ENCODE measurements at places on chromosomes 4 and X. TPM values are rescaled to one million over a fixed set of nuclear protein-coding genes. Genes with fewer than 3 reads are reported as not detected.

DNA sequence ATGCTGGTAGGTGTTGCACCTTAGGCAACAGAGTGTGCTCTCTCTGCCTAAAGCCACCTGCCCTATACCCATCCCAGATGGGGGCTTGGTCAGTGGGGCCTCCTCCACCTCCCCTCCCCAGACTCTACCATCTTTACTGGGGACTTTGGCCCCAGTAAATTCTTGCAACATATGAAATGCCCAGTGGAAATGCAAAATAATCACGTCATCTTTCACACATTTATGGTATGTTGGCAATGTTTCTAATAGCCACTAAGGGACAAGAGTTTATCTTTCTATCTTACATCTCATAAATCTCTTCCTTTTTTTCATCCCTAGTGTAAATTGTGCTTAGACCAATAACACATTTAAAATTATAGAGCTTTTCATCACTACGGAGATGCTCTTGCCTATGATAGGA, 103.0 kb upstream of the MAML3 start:
- DNase-seq = no peak

DNA sequence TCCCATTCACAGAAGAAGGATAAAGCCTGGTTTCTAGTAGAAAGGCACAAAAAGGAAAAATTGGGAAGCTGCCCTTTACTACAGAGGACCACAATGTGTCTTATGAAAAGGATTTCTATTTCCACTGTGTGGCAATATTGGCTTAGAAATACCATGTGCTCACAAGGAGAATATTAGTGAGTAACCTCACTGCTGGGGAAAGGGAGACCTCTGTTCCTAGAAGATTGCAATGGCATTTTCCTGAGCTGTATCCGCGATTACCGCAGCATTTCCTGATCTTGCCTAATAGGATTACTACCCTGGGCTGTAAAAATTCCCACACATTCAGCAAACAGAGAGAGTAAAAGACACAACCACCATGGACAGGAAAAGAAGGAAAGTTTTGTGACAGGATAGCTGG, 308.8 kb upstream of the TECRL start:
- no peak for DNase-seq

The XAGE2 gene
- total RNA-seq = not detected

The DMD gene
- 7.6 TPM for total RNA-seq

The PRSS12 gene
- 48.7 TPM for total RNA-seq

- DNase-seq = peak; percentile 63
Measured at GRCh38 chrX:108199691-108200090, 108.1 kb downstream of the ATG4A start.

The CWH43 gene
- total RNA-seq = not detected

The SPANXD gene
- total RNA-seq = not detected

GRCh38 chrX:23228950-23229448, 105.7 kb upstream of the PTCHD1 start:
- no peak for DNase-seq

DNA sequence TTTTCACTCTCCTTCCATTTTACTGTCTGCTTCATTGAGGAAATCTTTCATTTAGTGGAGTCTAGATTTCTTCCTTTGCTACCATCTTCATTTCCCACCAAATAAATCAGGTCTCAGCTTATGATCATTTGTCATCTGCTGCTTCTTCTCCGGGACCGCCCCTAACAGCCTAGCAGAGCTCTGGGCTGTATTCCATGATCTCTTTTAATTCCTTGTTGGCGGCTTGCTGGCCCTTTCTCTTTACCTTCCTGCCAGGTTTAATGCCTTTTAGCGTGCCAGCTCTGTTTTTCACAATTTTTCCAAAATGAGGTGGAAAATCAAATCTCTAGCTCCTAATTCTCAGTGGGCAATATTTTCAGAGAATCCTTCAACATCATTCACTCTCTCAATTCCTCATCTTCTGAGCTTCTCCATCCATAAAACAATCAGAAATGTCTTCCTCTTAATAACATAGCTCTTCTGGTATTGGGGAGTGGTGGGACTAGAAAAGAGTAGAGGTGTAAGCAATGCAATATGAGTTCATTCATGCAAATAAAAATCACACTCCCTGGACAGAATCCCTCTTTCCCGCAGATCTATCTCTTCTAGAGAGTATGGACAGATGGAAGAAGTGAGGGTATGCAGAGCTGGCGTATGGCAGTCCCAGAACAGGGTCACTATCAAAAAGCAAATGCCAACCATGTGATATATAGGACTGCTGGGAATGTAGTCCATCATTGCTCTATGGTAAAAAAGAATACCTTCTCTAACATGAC, 491.3 kb downstream of the KCNIP4 start:
- DNase-seq = no peak

The UGT2B15 gene
- 0.98 TPM for total RNA-seq

DNA sequence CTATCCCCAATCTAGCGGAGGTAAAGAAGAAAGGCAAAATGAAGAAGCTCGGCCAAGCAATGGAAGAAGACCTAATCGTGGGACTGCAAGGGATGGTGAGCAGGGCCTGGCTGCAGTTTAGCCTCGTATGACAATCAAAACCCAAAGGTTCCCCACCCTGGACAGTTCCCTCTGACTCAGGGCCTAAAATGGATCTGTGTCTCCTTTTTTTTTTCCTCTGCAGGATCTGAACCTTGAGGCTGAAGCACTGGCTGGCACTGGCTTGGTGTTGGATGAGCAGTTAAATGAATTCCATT, 986 bp downstream of the HDAC6 start:
- no peak for DNase-seq

The GPR119 gene
- not detected for total RNA-seq

DNA sequence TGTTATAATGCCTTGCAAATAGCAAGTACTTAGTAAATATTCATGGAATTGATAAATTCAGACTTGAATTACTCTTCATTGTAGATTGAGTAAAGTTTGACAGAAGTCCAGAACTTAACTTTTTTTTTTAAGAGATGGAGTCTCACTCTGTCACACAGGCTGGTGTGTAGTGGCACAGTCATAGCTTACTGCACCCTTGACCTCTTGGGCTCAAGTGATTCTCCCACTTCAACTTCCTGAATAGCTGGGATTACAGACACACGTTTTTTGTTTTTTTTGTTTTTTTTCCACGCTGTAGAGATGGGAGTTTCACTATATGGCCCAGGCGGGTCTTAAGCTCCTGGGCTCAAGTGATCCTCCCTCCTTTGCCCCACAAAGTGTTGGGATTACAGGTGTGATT, 32.1 kb downstream of the UBE2K start:
- no peak for DNase-seq

DNA sequence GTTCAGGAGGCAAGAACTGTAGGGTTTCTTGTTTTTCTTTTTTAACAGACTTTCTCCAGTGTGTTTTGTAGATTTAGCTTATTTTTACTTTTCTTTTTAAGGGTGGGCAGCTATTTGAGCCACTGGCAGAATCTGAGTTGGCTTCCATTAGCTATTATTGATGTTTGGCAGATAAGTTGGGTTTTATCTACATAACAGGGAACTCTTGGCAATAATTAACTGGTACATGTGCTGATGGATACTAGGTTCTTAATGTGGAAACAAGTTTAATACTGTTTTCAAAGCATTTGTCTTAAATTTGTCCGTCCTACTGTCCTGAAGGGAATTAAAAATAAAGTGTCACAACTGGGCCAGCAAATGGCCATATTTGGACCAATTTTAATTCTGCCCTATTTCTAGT, 80.5 kb downstream of the PHOX2B start:
- DNase-seq = no peak

The SHROOM3 gene
- total RNA-seq = 114 TPM

The NAA15 gene
- 45.2 TPM for total RNA-seq

DNA sequence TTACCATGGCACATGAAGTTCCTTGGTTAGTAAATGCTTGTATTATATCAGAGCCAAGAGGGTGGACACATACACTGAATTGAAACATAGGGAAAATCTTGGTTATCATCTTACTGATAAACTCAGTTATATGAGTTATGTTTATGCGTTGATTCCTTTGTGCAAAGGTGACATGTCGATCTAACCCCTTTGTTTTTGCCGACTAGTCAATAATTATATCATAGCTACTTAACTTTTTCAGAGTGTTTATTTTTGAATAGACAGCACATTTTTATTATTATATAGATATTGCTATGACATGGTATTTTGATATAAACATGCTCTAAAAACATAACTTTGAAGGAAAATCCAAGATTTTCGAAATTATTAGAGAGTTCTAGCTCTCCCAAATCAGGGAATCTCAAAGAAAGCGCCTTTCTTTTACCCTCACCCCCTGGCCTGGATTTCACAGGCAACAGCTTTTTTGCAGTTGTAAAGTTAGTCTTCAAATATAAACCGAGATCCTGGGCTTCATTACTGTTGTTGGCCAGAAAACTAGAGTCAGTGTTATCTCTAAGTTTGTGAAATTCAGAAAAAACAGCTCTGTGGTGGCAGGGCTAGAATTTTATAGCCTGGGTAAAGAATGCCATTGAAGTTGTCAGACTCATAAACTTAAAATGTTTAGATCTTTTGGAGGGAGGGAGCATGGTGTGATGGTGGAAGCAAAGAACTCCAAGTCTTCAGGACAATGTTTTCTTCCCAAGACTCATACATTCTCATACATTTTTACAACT, 45.8 kb upstream of the PITX2 start:
- no peak for DNase-seq

The KLHL15 gene
- 4.7 TPM for total RNA-seq

DNA sequence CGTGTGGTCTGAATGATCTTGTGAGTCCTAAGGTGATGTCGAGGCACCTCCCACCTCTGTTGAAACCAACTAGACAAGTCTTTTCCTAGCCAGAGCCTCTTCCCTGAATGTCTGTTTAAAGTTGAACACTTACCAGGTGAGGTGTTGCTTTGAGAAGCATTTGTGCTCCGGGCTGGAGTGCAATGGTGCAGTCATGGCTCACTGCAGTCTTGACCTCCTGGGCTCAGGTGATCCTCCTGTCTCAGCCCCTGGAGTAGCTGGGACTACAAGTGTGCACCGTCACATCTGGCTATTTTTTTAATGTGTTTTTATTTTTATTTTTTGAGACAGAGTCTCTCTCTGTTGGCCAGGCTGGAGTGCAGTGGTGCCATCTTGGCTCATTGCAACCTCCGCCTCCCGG, 18.1 kb downstream of the RNF4 start:
- no peak for DNase-seq

The RPS6KA6 gene
- total RNA-seq = 3.8 TPM

The PABPC1L2A gene
- total RNA-seq = not detected

The SLC10A7 gene
- 11.7 TPM for total RNA-seq

- no peak for DNase-seq
Measured at GRCh38 chr4:174604198-174604597, 81.9 kb upstream of the HPGD start.

GRCh38 chr4:169119536-169119935, 109.5 kb upstream of the CBR4 start:
- DNase-seq = no peak

The MAGEA9 gene
- total RNA-seq = not detected

The RASGEF1B gene
- 36.3 TPM for total RNA-seq

DNA sequence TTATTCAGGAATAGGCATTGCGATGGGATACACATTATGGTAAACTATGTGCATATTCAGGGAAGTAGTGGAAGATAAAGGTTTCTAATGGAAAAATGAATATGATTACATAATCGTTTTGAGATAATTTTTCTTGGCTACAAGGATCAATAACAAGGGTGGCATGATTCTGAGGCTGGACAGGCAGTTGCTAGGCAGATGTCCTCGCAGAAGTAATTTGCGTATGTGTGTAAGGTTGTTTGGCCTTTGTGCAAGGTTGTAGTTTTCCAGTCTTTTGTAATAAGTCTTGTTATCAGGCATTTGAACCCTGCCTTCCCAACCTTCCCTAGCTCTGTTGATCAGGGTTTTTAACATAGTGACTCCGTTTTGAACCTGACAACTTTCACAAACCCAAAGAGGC, 59.7 kb downstream of the RGS12 start:
- no peak for DNase-seq

GRCh38 chr4:1087371-1087770, 26.0 kb downstream of the RNF212 start:
- no peak for DNase-seq

DNA sequence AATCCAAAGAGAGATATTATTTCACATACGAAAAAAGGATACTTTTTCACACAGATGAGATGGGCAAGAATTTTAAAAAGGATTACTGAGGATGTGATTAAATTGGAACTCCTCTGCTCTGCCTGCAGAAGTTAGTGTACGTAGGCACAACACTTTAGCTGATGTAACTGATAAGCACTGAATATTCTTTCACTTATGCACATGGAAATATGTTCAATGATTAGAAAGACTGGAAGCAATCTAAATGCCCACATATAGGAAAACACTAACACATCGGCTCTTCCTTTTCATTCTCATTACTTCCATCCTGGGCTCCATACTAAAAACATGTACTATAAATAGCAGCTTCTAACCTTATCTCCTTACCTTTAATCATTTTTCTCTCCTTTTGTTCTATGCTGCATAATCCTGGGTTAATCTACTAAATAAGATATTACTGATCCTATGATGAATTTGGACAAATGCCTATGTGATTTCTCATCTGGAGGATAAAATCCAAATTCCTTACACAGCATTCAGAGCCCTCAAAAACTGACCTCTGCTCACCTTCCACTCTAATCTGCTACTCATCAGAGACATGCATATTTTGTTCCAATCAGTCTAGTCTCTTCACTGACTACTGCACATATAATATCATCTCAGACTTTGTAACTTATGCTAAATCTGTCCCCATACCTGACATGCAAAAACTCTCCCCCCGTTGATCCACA, 197.8 kb downstream of the PDGFC start:
- DNase-seq = no peak

The LRP2BP gene
- 0.49 TPM for total RNA-seq

DNA sequence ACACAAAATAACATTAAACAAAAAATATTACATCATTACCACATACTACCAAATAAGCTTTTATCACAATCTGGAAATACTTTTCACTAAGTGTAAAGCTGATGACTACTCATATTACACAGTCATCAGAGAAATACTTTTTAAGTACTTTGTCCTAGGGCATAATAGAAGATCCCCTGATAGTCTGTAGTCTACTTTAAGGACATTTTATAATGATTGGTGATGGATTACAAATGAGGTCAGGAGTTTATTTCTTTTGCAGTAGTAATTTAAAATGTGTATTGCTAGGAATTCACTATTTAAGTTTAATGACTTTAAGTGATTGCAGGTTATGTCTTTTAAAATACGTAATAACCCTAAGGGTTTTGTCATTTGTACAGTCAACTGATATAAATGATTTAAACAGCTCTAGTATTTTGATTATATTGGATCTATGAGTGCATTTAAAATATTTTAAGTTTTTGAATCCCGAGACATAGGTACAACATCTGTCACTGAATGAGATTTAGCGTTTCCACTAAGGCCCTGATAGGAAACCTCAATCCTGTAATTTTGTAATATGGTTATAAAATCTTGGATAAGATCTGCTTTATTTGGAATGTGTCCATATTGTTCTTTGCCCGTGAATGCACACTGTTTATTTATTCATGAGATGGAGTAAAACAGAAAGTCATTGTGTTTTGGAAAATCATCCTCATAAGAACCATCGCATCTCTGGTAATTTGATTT, 189.5 kb downstream of the ARAP2 start:
- DNase-seq = no peak

- DNase-seq = no peak
Measured at GRCh38 chr4:187017147-187017546, 293.5 kb upstream of the FAT1 start.

- DNase-seq = no peak
Measured at GRCh38 chrX:40085714-40086113, 12.0 kb downstream of the BCOR start.

All from Calu3 (cell line).